ENCODE measurements at places on chromosomes 3 and 15. TPM values are rescaled to one million over a fixed set of nuclear protein-coding genes. Genes with fewer than 3 reads are reported as not detected.

DNA sequence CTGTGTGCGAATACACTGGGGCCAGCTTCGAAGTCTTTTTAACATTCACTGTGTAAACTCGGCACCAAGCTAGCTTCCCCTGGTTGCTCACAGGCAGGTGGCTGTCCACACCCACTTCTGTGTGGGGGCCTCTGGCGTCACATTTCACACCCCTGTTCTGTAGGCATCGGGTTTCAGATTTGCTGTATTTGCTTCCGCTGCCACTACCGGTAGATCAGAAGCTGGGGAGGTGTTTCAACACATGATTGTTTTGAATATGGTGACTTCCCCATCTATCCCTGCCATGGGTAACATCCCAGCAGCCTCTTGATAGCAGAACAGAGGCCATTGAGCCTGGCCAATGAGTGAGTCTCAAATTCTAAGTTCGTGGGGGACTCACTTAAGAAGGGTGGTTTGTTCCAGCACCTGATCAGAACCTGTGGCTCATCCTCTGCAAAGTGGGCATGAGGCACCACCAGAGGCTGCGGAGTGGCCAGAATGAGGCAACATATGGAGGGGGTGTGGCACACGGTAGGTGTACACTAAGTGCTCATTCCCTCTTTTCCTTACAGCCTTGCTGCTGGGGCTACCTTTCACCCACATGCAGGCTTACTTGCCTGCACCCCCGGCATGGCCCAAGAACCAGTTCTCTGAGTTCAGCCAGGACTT, 61.5 kb downstream of the IQSEC1 start:
- no peak overlapping the region for H3K27ac ChIP-seq
- DNase-seq, result no peak
- H3K4me1 ChIP-seq, result peaks cover 11% of the 10 kb centered on the region
- no peaks in the 10 kb centered on the region for H3K27me3 ChIP-seq
- H3K4me3 ChIP-seq, result no peak overlapping the region

GRCh38 chr3:187005827-187006481, 75.6 kb downstream of the ST6GAL1 start:
- H3K36me3 ChIP-seq, result peaks cover 21% of the 10 kb centered on the region
- no peak for DNase-seq
- H3K27ac ChIP-seq, result no peak overlapping the region
- H3K4me1 ChIP-seq, result no peaks in the 10 kb centered on the region
- no peak overlapping the region for H3K4me3 ChIP-seq
- H3K27me3 ChIP-seq, result no peaks in the 10 kb centered on the region

DNA sequence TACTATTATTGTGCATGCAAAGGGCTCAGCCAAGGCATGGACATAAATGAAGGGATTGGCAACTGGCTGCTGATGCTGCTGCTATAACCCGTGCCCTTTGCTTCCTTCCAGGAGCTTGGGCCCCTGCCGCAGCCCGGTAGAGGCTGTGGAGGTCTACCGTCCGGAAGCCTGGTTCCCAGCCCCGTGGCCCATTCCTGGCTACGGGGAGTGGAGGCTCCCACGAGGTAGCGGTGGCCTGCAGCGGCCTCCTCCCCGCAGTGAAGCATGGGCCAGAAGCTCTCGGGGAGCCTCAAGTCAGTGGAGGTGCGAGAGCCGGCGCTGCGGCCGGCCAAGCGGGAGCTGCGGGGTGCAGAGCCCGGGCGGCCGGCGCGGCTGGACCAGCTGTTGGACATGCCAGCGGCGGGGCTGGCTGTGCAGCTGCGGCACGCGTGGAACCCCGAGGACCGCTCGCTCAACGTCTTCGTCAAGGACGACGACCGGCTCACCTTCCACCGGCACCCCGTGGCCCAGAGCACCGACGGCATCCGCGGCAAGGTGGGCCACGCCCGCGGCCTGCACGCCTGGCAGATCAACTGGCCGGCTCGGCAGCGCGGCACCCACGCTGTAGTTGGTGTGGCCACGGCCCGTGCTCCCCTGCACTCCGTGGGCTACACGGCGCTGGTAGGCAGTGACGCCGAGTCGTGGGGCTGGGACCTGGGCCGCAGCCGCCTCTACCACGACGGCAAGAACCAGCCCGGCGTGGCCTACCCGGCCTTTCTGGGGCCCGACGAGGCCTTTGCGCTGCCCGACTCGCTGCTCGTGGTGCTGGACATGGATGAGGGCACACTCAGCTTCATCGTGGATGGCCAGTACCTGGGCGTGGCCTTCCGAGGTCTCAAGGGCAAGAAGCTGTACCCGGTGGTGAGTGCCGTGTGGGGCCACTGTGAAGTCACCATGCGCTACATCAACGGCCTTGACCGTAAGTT, 15.0 kb downstream of the SPSB4 start:
- H3K4me3 ChIP-seq, result no peak overlapping the region
- no peak for DNase-seq
- peaks cover 12% of the 10 kb centered on the region for H3K27me3 ChIP-seq
- H3K4me1 ChIP-seq, result peaks cover 11% of the 10 kb centered on the region

CCDC174 gene
- 11.9 TPM for total RNA-seq

- no peaks in the 10 kb centered on the region for H3K36me3 ChIP-seq
- no peak overlapping the region for H3K27ac ChIP-seq
- H3K4me3 ChIP-seq, result no peak overlapping the region
- no peaks in the 10 kb centered on the region for H3K27me3 ChIP-seq
Observed at GRCh38 chr3:22349215-22349851, 598.3 kb upstream of the ZNF385D start.

DNA sequence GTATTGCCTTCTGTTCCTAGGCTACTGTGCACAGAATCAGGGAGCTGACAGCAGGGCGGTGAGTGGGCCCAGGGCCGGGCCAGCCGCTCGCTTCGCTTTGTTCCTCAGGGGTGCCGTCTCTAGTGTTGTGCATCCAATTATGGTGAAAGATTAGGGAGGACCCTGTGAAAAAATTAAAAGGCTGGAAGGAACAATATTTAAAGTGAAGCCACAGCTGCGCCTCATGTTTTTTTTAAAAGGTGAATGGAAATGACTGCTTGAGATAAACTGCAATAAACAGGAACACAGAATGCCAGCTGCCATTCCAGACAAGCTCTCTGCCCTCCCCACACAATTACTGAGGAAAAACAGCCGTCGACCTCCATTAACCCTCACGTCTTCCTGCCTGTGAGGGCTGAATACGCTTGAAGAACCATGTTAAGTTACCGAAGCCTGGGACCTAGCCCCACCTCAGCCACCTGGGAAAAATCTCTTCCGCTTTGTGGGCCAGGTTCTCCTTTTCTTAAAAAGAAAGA, 132.0 kb upstream of the IL12A start:
- no peaks in the 10 kb centered on the region for H3K27me3 ChIP-seq
- no peak overlapping the region for H3K27ac ChIP-seq
- no peaks in the 10 kb centered on the region for H3K36me3 ChIP-seq
- peaks cover 11% of the 10 kb centered on the region for H3K4me1 ChIP-seq
- DNase-seq, result no peak
- no peak overlapping the region for H3K4me3 ChIP-seq

DNA sequence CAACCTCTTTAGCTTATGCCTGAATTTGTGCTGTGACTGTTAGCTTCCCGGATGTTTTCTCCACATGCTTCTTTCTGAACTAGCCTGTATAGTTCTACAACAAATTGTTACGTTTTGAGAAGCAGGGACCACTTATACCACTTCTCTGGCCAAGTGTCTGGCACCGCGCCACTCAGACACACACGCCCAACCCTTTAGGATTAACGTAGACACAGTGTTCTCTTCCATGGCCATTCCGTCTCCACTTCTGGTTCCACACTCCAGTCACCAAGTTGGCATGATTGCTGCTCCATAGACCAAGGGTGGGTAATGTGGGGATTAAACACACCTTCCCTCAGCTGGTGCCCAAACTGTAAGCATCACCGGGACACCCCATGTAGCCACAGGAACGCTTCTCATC, 755 bp upstream of the TMEM108 start:
- peak overlapping the region; percentile 57 for H3K4me3 ChIP-seq
- DNase-seq, result no peak
- H3K27ac ChIP-seq, result no peak overlapping the region
- H3K4me1 ChIP-seq, result peaks cover 5% of the 10 kb centered on the region
- no peaks in the 10 kb centered on the region for H3K36me3 ChIP-seq

LAMB2 gene
- total RNA-seq, result 107 TPM

DNA sequence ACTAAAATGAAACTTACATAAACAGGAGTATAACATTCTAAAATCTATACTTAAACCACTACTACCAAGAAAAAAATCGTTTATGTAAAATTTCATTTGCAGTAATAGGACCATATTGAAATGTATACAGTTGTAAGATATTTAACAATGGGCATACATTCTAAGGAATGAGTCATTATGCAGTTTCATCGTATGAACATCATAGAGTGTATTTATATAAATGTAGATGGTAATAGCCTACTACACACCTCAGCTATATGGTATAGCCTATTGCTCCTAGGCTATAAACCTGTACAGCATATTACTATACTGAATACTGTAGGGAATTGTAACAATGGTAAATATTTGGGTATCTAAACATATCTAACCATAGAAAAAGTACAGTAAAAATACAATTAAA, 79.5 kb downstream of the DPH6 start:
- H3K4me3 ChIP-seq, result no peak overlapping the region
- no peaks in the 10 kb centered on the region for H3K36me3 ChIP-seq
- DNase-seq, result no peak
- no peaks in the 10 kb centered on the region for H3K4me1 ChIP-seq

GP9 gene
- total RNA-seq, result not detected

PSTPIP1 gene
- 0.63 TPM for total RNA-seq

PPARG gene
- 0.27 TPM for total RNA-seq

DNA sequence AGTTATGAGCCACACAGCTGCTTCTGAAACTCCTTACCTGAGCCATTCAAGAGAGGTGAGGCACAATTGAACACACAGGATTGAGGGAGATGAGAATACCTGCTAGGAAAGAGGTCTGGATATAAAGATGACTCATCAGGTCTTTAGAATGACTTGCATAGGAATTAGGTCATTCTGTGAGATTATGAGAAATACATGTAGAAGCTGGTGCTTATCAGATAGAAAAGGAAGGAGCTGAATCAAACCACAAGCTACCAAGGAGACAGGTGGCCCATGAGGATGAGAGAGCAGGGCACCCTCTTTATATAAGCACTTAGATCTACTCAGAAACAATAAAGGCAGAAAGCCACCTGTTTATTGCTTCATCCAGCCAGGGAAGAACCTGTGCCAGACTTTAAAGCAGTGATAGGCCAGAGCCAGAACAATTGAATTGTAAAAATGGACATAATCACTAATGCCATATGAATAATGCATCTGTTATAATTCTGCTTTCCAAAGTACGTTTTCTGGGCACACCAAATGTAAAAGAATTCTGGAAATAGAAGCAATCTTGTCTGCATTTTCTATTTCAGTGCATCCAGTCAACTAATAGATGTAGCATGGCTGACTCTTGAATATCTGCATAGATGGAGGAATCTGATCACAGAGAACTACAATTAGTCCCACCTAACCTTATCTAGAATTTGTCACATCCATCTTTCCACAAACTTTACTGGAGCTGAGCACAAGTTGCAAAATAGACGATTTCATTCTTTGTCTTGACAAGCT, 74.9 kb downstream of the PIK3R4 start:
- no peak overlapping the region for H3K27ac ChIP-seq
- H3K36me3 ChIP-seq, result 0 out of 2 replicates have a peak, but pooled peaks cover 2% of the 10 kb centered on the region
- no peak for DNase-seq
- H3K4me3 ChIP-seq, result no peak overlapping the region
- no peaks in the 10 kb centered on the region for H3K27me3 ChIP-seq

- no peaks in the 10 kb centered on the region for H3K4me1 ChIP-seq
- no peaks in the 10 kb centered on the region for H3K36me3 ChIP-seq
- H3K4me3 ChIP-seq, result no peak overlapping the region
- no peak overlapping the region for H3K27ac ChIP-seq
- DNase-seq, result no peak
Observed at GRCh38 chr3:160796813-160797164, 40.8 kb downstream of the PPM1L start.

ZPLD1 gene
- total RNA-seq, result not detected

- no peak overlapping the region for H3K4me3 ChIP-seq
- DNase-seq, result no peak
- no peak overlapping the region for H3K27ac ChIP-seq
- no peaks in the 10 kb centered on the region for H3K36me3 ChIP-seq
- no peaks in the 10 kb centered on the region for H3K27me3 ChIP-seq
- no peaks in the 10 kb centered on the region for H3K4me1 ChIP-seq
Observed at GRCh38 chr3:184887574-184887973, 75.6 kb downstream of the VPS8 start.

UCN2 gene
- total RNA-seq, result not detected

TUSC7 gene
- not detected for total RNA-seq

PLA2G4E gene
- not detected for total RNA-seq

DNA sequence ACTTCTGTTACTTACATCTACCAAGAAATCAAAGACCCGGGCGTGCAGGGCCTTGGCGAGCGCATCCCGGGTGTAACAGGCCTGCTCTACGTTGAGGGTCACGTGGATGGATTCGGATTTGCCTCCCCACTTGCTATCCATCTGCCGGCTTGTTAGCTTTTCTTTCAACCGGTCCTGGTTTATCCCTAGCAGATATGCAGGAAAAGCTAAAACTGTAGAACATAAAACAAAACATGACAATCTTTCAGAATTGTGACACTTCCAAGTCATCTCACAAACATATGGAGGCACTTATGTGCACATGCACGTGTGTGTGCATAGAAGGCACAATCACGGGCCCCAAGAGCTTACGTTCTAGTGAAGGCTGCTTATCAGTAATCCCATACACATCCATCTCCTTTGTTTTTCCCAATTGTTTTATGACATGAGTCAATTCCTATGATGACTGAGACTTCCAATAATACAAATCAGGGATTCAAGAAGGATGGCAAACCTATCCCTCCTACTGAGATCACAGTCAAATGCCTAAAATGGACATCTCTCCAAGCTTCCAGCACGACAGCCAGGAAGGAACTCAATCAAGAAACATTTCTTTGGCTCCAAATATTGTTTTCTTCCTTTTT, 11.3 kb downstream of the LDHAL6B start:
- H3K4me1 ChIP-seq, result no peaks in the 10 kb centered on the region
- no peak for DNase-seq
- peaks cover 38% of the 10 kb centered on the region for H3K36me3 ChIP-seq
- no peaks in the 10 kb centered on the region for H3K27me3 ChIP-seq

CDHR4 gene
- total RNA-seq, result 0.50 TPM

- H3K4me3 ChIP-seq, result no peak overlapping the region
- no peak for DNase-seq
- peaks cover 5% of the 10 kb centered on the region for H3K4me1 ChIP-seq
- no peak overlapping the region for H3K27ac ChIP-seq
- no peaks in the 10 kb centered on the region for H3K36me3 ChIP-seq
Observed at GRCh38 chr3:176428552-176428951, 768.7 kb downstream of the TBL1XR1 start.

DNA sequence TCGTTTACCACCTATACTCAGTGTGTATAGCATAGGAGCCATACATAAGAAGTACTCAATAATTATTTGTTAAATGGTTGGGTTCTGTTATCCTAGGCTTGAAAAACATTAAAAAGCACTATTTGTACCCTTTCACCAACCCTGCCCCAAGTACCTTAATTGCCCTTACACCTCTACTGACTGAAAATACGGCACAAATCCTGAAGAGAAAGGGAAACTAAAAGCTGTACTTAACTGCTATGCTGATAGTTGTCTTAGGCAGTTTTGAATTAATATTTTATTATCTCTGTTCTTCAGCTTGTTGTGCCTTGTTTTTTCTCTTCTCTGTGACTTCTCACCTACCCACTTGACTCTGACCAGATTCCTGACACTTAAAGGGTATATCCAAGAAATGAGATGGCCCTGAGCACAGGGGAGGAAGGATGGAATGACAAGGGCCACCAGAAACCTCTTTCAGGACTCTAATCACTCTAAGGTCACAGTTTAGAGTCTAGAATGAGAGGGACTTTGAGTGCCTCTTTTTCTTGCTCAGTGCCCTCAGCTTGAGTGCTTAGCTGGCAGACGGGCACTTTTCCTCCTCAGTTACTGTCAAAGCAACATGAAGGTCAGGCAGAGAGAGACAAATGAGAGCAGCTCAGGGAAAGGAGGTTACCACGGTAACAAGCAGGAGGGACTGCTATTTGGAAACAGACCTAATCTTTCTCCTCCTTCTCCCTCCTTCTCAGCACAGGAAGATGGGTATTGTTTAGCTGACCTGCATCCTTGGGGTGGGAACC, 136.5 kb downstream of the ZNF609 start:
- no peak overlapping the region for H3K27ac ChIP-seq
- DNase-seq, result no peak
